ENCODE measurements at places on chromosomes 13 and 19. TPM values are rescaled to one million over a fixed set of nuclear protein-coding genes. Genes with fewer than 3 reads are reported as not detected.

The GPR4 gene
- 0.99 TPM for total RNA-seq

The TPTE2 gene
- not detected for total RNA-seq

The TM9SF2 gene
- total RNA-seq, result 153 TPM

The CYP4F11 gene
- 0.37 TPM for total RNA-seq

The SMIM44 gene
- not detected for total RNA-seq

The CABP5 gene
- total RNA-seq, result not detected

The ZFP82 gene
- total RNA-seq, result 5.1 TPM

The HIF3A gene
- 1.1 TPM for total RNA-seq

The PRRG2 gene
- 0.92 TPM for total RNA-seq

The CHST8 gene
- not detected for total RNA-seq

The MEDAG gene
- total RNA-seq, result 183 TPM

The OR7D2 gene
- 0.06 TPM for total RNA-seq

The BEST2 gene
- total RNA-seq, result not detected

The EDNRB gene
- 9.4 TPM for total RNA-seq

The NOP53 gene
- 46.3 TPM for total RNA-seq
